ENCODE measurements at places on chromosomes 6 and 20. TPM values are rescaled to one million over a fixed set of nuclear protein-coding genes. Genes with fewer than 3 reads are reported as not detected.

RIPPLY2 gene
- not detected for total RNA-seq

OR2H1 gene
- total RNA-seq, result not detected

TSPO2 gene
- not detected for total RNA-seq

NXT1 gene
- 14.0 TPM for total RNA-seq

DNA sequence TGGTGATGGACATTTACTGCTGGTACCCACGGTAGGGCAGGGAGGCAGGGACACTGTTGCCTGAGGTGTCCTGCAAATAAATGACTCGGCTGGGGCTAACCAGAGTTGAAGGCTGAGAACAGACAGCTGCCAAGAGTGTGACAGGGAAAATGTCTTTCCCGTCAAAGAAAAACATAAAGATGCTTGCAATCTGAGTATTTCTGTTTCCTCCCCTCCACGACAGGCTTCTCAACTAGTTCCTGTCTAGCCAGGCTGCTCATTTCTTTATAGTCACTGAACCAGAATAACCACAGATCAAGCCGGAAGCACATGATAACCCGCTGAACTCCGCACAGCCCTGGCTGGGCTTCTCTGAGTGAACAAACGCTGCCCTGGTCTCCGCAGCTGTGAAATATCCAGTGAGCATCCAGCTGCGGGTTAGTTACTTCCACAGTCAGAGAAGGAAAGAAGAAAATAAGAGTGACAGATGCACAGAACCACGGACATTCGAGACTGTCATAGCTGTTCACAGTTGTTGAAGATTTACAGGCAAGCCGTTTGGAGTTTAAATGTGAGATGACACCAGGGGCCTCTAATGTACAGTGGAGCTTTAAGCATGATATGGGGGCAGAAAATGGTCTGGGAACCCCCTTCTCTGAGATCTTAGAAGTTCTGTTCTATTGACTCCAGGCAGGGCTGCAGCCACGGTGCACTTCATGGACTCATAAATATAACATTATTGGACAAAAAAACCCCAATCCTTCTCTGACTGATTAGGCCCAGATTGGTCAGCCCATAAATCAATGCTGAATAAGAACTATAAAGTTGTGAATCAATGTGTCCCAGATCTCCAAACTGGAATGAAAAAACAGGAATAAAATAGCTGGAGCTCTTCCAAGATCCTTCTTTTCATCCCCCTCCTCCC is 299.9 kb upstream of the SUPT3H start:
- peak; percentile 56 for DNase-seq

GRCh38 chr6:119352001-119352400 is 2.4 kb upstream of the MAN1A1 start:
- no peak for DNase-seq

- DNase-seq, result no peak
These were observed 105.1 kb downstream of the ATG5 start for GRCh38 chr6:106220485-106220884.

GRCh38 chr6:71386215-71386614 is 97.6 kb downstream of the OGFRL1 start:
- DNase-seq, result no peak

Measured in osteocyte (in vitro differentiated cells).